ENCODE measurements at places on chromosomes 3 and 15.
A peak's percentile ranks its signal among the peaks of the same experiment; 100 is the strongest.

- DNase-seq: no peak
These were observed 13.1 kb upstream of the DNASE1L3 start for GRCh38 chr3:58223855-58224254.

DNA sequence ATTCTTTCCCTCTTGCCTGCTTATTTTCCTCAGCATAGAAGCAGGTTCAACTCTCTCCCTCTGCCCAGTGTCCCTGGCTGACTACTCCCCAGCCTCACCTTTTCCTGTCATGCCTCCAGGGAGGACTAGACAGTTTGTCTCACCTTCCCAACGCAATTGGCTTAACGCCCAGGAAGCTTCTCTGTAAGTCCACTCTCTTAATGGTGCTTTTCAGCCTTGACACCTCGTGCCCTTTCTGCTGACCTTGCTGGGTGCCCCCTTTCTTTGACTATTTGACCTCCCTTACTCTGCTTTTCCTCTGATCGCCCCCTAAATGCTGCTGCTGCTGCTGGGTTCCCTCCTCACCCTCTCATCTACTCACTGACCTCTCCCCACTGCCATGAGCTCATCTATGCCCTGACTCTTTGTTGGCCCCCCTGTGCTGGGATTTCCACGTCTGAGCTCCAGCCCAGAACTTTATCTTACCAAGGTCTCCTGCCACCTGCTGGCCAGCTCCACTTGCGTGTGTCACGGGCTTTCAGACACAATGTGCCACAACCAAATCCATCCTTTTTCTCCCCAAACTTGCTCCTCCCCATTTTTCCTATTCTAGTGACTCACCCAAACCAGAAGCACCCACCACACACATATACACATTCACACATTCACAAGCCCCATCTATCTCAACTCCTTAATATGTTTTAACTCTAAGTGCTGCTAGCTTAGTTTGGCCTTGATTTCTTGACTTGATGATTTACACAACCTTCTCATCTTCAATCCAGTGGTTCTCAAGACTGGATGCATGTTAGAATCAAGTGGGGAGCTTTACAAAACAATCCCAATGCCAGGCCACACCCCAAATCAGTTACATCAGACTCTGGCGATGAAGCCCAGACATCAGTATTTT lies 16.6 kb downstream of the EPB42 start:
- DNase-seq: no peak

GRCh38 chr3:4981665-4982494 lies 2.6 kb downstream of the BHLHE40 start:
- peak; percentile 17 for DNase-seq

GRCh38 chr3:125647318-125648014 lies 52.2 kb upstream of the OSBPL11 start:
- DNase-seq: no peak

DNA sequence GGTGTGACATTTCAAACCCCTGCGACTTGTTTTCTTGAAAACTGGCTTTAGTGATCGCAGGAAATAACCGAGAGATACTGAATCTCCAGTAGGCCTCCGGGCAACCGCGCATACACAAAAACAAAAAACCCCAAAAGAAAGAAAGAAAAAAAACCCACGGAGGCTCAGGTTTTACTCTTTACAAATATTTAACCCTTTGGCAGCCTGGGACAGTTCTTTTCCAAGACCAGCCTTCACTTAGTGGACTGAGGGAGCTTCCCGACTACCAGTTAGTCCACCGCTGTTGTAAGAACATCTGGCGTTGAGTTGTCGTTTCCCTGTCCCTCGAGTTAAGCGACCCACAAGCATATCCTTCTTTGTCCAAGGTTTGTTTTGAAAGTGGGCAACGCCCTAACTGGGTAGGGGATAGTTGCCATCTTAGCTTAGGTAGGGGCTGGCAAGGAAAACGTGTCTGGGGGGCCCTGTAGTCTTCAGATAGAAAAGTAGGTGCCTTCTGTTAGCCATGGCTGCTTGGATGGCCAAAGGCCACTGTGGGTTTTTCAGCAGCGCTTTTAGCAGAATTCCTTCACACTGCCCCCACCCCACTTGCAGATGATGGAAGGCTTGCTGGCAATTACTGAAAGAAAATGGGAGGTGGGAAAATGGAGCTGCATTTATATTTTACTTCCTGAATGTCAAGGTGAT lies 6.9 kb downstream of the ISL2 start:
- no peak for DNase-seq

DNA sequence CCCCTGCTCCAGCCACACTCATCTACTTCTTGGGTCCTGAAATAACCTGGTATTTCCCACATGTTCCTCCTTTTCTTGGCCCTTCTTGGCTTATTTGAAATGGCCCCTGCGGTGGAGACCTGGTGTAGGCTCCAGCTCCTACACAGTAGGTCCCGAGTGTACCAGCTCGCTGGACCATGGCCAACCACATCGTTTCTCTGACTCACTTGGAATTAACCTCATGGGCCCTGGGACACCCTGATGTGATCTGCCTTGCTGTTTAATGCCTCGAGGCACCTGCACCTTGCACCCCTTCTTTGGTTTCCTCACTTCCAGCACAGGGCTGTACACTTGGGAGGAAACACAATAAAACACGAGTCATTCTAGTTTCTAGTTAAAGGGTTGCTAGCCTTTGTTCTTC lies 60.3 kb downstream of the FEM1B start:
- DNase-seq: no peak

- DNase-seq: no peak
These were observed 40.0 kb upstream of the IL12A start for GRCh38 chr3:159948429-159949144.

GRCh38 chr15:71899674-71900073 lies 89.3 kb downstream of the NR2E3 start:
- no peak for DNase-seq

GRCh38 chr3:49416867-49417266 lies 4.6 kb downstream of the TCTA start:
- DNase-seq: no peak
